ENCODE measurements at places on chromosomes 1 and 21. TPM values are rescaled to one million over a fixed set of nuclear protein-coding genes. Genes with fewer than 3 reads are reported as not detected.

CR1 gene
- polyA plus RNA-seq, result 2.8 TPM

AMY2A gene
- not detected for polyA plus RNA-seq

OR14A16 gene
- polyA plus RNA-seq, result not detected

GIPC2 gene
- 7.9 TPM for polyA plus RNA-seq

DIO1 gene
- polyA plus RNA-seq, result 176 TPM
